ENCODE measurements at places on chromosomes 2 and 18.

- peak; percentile 70 for DNase-seq
Measured at GRCh38 chr2:37720533-37721200, 49.2 kb upstream of the CDC42EP3 start.

- DNase-seq: no peak
Measured at GRCh38 chr18:56165601-56166355, 472.6 kb downstream of the TXNL1 start.

GRCh38 chr2:73257425-73258125 lies 23.5 kb downstream of the CCT7 start:
- no peak for DNase-seq

- no peak for DNase-seq
Measured at GRCh38 chr2:10123281-10123680, 742 bp downstream of the RRM2 start.

DNA sequence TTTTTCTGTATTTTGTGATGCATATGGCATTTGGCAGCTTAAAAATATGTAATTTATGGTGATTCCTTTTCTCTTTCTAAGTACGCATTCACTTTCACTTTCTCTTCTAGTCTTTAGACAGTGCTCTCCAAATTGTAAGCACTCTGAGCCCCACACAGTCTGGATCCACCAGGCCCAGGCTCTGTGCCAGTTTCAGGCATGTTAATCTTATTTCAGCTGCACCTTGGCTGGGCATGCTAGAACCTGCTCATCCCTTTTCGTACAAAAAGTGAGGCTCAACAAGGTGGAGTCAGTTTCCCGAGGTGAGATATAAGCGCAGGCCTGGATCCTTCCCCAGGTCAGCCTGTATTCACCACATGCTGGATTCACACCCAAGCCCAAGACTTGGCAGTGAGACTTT lies 203.9 kb downstream of the MTX2 start:
- peak; percentile 56 for DNase-seq

All from fibroblast of upper back skin (primary cell).